CD4-positive, alpha-beta T cell treated with Interleukin-1 beta for 1 hour (primary cell): ENCODE measurements at places on chromosomes 2 and 18.

- no peak for DNase-seq
Observed at GRCh38 chr2:1868683-1869141, 124.4 kb upstream of the PXDN start.

- DNase-seq, result peak; percentile 24
Observed at GRCh38 chr2:32484937-32485336, 128.1 kb downstream of the BIRC6 start.

DNA sequence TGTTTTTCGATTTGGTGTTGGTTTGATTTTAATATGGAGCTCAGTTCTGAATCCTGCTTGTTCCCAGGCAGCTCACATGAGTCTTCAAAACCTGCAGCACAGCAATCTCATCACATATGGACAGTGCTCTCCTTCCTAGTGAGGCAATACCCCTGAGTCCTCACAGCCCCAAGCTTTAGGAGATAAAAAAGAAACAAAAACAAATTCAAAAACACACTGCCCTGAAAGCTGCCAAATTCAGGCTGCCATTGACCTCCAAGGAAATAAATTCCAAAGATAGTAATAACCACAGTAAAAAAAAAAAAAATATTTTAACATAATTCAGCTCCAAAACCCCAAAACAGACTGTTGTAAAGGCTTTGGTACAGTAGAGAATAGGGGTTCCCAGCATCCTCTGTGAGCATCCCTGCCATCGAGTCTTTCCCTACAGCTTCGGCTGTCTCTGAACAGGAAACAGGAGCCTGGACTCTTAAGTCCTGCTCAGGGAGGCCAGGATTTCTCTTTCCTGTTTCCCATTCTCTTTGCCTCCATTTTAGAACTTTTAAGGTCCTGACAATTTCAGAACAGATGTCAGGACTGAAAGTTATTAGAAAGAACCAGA lies 14.7 kb upstream of the SP3 start:
- DNase-seq, result no peak

- DNase-seq, result no peak
Observed at GRCh38 chr2:86411396-86411795, 29.8 kb upstream of the KDM3A start.

- DNase-seq, result no peak
Observed at GRCh38 chr2:42324244-42324643, 36.8 kb downstream of the COX7A2L start.

DNA sequence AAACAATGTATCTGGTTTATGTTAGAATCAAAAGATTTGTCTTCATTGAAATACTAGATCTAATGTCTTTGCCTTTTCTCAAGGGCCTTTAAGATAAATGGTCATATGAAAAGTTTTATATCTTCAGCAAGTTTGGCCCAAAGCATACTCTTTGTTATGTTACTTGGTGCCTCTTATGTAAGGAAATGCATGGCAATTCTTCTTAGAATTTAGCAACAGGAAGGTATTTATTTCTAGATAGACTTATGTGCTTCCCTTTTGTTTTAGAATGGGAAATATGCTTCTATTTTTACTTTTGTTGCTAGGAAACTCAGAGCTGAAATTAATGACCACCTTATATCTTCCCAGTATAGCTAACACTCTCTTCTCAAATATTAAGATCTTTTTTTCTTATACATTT lies 117.4 kb upstream of the DLX2 start:
- DNase-seq, result no peak

DNA sequence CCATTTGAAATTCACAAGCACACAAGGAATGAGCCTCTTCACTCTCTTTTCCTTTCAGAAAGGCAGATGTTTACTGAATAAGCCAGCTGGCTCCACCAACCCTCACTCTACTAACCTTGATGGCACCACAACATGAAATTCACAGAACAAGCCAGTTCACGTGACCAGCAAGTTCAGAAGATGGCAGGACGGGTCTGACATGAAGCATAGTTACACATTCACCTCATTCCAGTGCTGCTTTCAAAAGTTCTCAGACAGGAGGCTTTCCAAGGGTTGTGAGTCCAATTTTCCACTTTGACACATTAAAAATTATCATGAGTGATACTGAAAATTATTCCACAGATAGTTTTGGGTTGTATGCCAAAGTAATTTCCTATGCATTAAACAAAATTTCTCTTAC lies 74.2 kb upstream of the MBOAT2 start:
- DNase-seq, result no peak

DNA sequence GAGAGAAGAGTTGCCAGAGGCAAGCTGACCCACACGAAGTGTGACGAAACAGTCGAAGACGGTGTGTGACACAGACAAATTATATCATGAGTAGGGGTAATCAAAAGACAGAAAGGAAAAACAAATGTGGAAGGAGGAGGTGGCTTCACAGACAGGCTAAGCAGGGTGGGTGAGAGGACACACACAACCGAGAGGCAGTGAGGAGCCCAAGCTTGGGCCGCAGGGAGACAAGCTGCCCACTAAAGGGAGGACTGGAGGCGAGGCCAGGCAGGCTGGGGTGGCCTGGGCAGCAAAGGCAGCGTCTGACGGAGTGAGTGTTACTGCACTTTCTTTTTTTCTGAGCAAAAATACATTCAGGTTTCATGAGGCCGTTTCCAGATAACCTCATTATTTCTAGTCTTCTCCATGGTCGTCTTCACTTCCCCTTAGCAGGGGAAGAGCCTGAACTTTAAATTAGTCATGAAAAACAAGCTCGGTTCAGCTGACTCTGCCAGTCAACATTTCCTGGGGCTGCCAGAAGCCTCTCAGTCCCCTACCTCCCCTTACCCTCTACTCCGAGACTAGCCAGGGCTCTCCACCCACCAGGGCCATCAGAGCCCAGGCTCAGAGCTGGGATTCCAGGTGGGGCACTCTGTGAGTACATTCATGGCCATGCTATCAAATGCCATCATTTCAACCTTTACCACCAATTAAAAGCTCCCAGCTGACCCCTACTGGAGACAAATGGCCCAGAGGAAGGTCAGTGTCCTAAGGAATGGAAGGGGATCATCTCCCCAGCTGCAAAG lies 13.8 kb upstream of the ZFP36L2 start:
- DNase-seq, result no peak

DNA sequence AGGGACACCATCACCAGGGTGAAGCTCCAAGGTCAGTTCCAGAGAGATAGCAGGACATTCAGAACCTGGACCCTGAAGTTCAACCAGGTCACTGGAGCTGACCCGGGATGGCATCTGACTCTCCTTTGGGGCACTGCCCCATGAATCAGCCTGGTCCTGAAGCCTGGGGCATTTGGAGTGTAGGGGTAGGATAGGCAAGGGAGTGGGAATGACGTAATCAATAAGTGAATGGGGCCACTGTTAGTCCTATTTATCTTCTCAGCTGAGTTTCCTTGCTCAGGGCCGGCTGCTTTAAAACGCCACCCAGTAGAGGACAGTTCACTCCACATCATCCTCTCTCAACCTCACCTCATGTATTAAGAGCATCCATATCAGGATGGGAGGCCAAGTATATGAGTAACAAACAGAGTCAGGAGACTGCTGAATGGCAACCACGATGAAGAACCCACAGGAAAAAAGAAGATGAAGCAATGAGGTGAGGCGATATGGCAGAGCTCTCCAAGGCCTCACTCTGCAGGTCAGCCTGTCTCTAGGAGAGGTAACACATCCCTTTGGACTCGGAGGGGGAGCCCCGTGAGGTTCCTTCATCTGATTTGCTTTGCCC lies 1.8 kb upstream of the RFX8 start:
- no peak for DNase-seq

- DNase-seq, result peak; percentile 90
Observed at GRCh38 chr2:27428213-27428977, at the start of gene NRBP1. NRBP1 (plus strand) TSS chr2:27428631; CDS start chr2:27433274, 4,643 bp downstream.

DNA sequence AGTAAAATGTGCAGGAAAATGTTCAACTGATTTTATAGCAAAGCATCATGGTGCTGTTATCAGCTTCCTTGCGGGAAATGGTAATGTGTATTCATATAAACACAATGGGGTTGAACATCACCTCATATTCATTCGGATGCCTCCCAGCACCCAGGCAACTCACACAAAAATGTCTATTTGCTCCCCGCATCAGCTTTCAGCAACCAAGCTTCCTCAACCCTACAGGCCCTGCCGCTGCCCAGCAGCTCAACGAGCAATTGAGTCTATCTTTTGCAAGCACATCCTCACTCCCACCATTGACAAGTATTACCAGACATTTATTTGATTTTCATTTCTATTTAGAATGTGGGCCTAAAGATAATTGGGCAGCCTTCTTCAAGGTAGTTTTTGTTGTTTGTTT lies 2161.4 kb upstream of the PIK3C3 start:
- no peak for DNase-seq

DNA sequence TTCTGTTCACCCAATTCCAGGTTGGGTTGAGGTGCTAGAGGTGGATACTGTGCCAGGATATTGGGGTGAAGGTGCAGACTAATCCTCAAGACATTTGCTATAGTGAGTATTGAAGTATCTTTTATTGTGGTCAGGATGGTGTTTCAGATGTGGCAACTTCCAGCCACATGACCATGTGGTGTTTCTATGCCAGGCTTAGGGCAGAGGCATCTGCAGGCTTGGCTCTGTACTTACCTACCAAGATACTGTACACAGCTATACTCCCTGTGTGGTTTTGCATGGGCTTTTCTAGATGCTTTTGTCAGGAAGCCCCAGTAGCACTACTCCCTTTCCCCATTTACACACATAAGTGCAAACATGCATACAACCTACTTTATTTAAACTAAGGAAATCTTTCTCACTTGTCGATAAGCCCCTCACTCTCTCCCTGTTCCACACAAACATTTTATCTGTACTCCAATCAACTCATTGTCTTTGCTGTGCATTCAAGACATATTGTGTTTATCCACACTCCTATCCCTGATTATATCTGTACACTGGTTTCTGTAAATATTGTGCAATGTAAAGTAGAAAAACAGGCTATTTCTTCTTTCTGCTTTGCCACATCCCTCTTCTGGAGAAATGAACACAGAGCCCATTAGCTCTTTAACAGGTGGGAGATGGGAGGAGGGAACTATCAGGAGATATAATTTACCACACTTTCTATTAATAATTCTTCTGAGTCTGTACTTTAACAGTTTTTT lies 12.3 kb downstream of the ARL6IP6 start:
- peak; percentile 66 for DNase-seq

DNA sequence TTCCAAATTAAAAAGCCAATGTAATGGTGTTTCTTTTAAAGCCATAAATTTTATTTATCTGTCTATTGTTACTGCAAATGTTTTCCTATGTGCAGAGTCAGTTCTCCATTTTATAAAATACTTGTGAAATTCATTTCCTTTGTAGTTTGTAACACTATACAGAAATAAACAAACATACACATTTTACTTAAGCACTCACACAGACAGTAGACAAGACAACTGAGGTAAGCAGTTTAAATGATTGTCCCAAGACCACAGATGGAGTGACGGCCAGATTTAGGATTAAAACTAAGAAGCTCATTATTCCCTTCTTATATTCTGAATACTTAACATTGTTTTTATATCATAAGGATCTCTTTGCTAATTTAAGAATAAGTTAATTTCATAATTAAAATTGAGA lies 100.9 kb downstream of the BAZ2B start:
- DNase-seq, result no peak

DNA sequence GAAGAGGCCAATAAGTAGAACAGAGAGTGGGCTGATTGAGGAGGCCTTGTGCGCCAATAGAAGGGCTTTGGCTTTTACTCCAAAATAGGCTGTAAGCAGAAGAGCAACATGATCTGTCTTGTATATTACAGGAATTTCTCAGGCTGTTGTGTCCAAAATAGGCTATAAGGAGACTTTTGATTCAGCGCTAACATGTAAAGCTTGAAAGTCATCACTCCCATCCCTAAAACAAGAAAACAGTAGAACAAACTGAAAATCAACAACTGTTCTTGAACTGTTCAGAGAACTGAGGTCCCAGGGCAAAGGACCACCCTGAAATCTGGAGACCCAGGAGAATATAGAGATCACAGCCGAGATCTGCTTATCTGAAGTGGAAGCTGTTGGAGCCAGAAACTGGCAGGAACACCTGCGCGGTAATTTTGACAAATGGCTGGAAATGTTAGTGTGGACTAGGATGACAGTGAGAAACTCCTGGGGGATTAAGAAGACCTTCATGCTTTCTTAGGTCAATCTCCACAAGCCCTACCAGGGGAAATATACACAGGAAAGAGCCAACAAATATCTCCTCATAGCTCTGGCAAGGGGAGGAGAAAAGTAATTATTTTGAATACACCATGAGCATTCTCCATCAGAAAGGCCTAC lies 258.6 kb downstream of the RBM43 start:
- no peak for DNase-seq

- no peak for DNase-seq
Observed at GRCh38 chr2:16256601-16257321, 316.4 kb downstream of the MYCN start.

DNA sequence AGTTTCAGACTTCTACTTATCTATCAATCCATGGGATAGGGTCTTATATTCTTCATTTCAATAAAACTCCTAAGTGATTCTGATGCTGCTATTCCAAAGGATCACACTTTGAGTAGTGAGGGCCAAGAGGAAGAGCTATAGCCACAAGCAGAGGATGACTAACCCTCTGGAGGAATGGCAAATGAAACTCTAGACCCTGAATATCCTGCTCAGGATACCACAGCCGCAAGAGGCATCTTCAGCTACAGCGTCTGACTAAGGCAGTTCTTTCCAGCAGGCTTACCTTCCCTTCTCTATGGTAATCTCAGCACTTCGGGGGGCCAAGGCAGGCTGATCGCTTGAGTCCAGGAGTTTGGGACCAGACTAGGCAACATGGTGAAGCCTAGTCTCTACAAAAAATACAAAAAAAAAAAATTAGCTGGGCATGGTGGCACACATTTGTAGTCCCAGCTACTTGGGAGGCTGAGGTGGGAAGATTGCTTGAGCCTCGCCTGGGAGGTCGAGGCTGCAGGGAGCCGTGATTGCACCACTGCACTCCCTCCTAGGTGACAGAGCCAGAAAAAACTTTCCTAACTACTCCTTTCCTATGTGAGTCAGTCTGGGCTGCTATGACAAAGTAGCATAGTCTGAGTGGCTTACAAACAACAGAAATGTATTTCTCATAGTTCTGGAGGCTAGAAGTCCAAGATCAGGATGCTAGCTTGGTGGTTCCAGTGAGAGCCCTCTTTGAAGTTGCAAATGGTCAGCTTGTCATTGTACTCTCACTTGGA lies 371.9 kb downstream of the IRS1 start:
- DNase-seq, result no peak

DNA sequence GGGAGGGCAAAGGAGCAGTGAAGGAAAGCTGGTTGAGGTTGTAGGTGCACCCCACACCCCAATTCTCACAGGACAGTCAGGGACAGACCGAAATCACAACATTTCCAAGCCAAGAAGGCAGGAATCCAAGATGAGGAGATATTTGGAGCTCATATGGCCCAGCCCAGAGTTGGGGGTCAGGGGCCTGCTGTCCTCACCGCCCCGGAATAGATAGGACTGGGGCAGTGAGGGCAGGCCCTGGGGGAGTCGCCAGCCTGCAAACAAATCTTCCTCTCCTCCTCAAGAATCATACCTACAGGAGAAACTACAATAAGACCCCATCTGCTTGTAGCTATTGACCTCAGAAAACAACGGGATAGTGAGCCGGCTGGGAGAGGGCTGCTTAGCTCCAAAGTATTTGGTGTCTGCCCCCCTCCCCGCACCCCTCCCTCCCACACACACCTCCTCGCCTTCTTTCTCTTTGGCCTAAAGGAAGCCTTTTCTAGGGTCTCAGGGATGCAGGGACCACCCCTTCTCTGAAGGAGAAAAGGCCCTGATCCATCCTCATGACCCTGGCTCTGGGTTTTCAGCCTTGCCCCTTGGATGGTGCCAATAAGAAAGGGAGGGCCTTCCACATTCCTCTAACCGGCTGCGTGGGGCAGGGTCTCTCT lies 3.8 kb downstream of the EN1 start:
- no peak for DNase-seq

- no peak for DNase-seq
Observed at GRCh38 chr18:52481116-52481515, 141.1 kb downstream of the DCC start.

- no peak for DNase-seq
Observed at GRCh38 chr2:143545949-143546255, 416.7 kb downstream of the ARHGAP15 start.
